ENCODE measurements at places on chromosomes 16 and 17. TPM values are rescaled to one million over a fixed set of nuclear protein-coding genes. Genes with fewer than 3 reads are reported as not detected.

GRCh38 chr17:67511012-67511411 is 133.9 kb downstream of the PITPNC1 start:
- DNase-seq: no peak

DNA sequence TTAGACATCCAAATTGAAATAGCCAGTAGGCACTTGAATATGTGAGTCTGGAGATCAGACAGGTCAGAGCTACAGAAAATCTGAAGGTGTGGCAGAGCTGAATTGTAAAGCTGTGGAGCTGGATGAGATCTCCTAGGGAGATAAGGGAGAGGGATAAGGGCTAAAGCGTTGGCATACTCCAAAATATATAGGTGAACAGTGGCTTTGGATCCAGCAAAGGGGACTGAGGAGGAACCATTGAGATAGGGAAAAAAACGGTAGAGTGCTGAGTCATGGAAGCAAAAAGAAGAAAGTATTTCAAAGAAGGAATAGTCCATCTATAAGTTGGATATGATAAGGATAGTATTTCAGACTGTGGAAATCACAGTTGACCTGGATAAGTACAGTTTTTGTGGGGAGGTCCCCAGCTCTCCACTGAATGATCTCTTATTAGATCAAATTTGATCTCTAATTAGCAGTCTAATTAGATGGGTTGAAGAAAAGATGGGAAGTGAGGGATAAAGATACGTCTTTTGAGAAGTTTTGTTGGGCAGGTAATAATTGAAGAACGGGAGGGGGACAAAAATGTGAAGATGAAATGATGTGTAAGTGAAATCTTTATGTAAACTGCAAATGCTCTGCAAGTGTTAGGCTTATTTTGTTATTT is 587 bp upstream of the DBF4B start:
- DNase-seq: no peak

GRCh38 chr17:13297183-13297582 is 279.4 kb upstream of the ELAC2 start:
- DNase-seq: no peak

GRCh38 chr17:7932483-7932891 is 481 bp downstream of the CNTROB start:
- DNase-seq: no peak

DNA sequence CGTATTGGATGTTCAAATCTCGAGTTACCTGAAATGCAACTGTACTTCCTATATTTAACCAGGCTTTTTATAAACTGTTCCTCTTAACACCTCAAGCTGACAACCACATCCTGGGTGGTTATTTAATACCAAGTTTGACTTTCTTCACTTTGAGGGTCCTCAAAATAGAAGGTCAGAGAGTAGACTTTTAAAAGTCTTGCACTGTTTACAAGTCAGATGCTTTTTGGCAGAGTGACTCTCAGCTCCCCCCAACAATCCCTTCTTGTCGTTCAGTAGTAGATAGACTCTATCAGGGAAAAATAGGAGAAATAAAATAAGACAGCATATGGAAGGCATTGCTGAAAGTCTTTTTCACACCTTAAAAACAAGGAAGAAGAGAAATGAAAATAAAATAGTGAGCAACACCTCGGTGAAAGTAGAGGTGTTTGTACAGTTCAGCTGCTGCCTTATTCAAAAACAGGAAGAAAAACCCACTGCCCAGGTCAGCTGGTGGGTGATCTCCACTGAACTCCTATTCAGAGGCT is 650.4 kb downstream of the WWOX start:
- DNase-seq: no peak

MT1A gene
- 16.4 TPM for total RNA-seq

OMG gene
- total RNA-seq: 2.4 TPM

DNA sequence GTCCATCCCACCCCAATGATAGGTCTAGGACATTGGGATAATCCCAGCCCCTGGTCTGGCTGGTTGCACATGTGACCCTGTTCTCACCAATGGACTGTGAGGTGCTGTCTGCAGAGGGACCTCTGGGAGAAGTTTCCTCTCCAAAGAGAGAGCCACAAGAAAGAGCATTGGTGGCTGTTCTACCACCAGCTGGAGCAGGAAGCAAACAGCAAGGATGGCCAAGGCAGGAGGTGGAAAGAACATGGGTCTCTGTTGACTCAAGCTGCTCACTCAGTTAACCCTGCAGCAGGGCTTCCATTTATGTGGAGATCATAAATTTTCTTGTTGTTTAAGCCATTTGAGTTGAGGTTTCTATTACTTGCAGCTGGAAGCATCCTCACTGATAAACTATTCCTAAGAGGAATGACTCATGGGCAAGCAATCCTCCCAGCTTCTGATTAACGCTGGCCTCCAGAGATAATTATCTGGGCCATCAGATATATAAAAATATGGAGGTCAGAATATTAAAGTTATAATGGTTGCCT is 52.6 kb downstream of the CYB5B start:
- no peak for DNase-seq

CIAPIN1 gene
- 51.0 TPM for total RNA-seq

KRT27 gene
- total RNA-seq: not detected

DNA sequence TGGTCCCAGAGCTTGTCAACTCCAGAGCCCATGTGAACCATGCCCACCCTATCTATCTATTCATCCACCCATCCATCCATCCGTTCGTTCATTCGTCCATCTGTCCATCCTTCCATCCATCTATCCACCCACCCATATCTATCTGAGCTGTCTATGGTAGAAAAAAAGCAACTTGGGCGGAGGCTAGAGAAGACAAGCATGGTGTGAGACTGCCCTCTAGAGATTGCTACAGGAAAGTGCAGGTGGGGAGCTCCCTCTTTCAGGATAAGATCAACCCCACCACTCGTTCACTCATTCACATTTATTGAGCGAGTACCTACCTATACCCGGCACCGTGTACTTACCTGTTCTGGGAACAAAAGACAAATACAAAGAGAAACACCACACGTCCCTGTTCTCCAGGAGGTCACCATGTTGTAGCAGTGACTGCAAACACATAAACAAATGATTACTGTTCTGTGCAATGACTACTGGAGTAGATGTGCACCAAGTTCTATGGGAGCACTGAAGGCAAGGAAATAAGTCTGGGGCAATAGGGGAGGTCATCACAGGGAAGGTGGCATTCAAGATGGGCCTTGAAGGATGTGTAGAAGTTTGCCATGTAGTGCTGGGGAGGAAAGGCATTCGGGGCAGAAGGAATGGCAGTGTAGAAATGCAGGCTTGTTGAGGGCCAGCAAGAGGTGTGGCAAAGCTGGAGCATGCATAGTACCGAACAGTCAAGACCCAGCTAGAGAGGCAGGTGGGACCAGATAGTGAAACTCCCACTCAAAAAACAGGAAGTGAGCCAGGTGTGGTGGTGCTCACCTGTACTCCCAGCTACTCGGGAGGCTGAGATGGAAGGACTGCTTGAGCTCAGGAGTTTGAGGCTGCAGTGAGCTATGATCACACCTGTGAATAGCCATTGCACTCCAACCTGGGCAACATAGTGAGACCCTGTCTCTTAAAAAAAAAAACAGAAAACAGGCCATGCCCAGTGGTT is 13.4 kb upstream of the ATP5MC1 start:
- peak; percentile 48 for DNase-seq

PAGR1 gene
- total RNA-seq: 33.7 TPM

GRCh38 chr17:43018932-43019331 is 3.3 kb downstream of the VAT1 start:
- no peak for DNase-seq

TPSD1 gene
- not detected for total RNA-seq

- DNase-seq: no peak
These were observed 7.3 kb downstream of the FMNL1 start for GRCh38 chr17:45228763-45229539.

CMTR2 gene
- total RNA-seq: 13.6 TPM

DNA sequence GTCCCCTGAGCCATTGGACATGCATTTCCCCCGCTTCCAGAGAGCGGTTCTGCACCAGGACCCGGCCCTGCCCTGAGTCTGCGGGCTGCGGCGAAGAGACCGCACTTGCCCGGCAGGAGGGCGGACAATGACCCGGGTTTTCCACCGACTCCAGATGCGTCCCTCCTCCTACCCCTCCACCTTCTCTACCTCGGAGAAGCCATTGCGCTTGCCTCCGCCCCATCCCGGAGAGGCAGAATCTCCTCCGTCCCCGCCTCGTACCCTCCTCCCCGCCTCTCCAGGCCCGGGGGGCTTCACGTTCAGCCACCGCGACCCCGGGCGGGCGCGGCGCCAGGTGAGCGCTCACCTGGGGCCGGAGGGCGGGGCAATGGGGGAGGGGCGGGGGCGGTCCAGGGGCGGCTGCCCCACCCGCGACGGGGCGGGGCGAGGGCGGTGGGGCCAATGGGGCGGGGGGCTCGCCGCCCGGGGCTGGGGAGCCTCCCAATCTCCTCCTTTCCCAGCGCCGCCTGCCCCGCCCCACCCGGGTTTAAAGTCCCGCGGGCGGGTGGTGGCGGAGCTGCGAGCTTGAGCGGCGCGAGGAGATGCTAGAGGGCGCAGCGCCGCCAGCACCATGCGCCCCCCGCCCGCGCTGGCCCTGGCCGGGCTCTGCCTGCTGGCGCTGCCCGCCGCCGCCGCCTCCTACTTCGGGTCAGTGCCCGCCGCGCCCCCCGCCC is at the start of gene WNT9B:
Gene WNT9B, plus strand, starts transcription at position 555 of the 713 bp plus-strand sequence. Its CDS starts 56 bp downstream, at position 611.
- no peak for DNase-seq

P2RX5 gene
- 1.2 TPM for total RNA-seq

CD68 gene
- 4.1 TPM for total RNA-seq

DNA sequence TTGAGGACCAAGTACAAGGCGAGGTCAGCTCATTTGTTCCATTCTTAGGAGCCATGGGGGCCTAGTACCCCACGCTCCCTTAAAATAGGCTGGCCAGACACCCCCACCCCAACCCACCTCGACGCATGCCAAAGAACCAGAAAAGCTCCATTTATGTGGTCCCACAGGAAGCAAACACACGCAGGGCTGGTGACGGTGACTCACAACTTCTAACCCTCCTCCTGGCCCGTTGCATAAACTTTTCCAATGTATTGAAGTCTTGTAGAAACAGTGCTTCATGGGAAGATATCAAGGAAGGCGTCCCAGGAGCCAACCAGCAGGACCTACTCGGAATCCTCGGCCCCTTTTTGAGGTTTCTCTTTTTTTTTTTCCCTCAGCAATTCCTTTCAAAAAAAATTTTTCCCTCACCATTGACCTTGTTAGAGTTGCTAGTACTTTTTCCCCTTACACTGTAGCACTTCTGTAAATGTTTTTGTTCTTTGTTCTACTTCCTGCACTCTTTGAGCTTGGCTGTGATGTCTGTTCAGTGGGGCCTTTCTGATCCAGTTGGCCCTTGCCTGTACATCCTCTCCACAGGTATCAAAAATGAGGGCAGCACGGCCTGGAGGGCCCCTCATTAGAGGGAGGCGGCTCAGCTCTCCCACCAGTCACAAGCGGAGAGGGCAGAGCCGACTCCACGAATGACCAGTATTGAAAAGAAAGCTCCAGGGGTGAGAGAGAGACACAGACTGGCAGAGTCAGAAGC is 208.3 kb downstream of the RGS9 start:
- DNase-seq: no peak

ANKRD40CL gene
- total RNA-seq: not detected

- DNase-seq: no peak
These were observed 681.9 kb downstream of the CDH11 start for GRCh38 chr16:64440005-64440404.

DNA sequence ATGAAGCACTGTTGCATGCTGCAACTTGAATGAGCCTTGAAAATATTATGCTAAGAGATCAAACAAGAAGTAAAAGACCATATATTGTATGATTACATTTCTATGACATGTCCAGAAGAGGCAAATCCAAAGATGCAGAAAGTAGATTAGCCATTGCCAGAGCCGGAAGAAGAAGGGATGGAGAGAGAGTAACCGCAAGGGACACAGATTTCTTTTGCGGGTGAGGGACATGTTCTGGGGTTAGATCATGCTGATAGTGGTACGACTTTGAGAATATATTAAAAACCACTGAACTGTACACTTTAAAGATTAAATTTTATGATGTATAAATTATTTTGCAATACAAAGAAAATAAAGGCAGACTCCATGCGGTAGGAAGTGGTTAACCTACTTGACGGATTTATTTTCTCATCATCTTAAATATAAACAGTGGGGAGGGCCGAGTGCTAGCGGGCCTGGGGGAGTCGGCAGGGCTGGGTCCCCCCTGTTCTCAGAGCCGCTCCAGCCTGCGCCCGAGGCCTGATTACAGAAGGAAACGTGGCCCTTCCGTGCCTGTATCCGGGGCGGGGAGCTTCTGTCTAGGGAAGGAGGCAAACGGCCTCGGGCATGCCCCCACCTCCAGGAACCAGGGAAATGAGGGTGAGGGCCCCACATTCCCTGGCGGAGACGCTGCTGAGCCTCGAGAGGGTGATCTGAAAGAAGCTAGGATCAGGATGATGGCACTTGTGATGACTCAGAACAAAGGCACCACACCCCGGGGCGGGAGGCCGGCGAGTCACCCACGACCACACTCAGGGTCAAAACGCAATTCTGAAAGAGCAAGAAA is 48.0 kb downstream of the SHCBP1 start:
- DNase-seq: no peak

- no peak for DNase-seq
These were observed 5.0 kb downstream of the MLLT6 start for GRCh38 chr17:38709864-38710603.

GRCh38 chr16:85460252-85461021 is 152.7 kb upstream of the GSE1 start:
- no peak for DNase-seq

KLHL10 gene
- not detected for total RNA-seq

GRCh38 chr16:4616047-4616811 is 1.5 kb upstream of the UBALD1 start:
- peak; percentile 95 for DNase-seq

CIBAR2 gene
- total RNA-seq: not detected

IQCK gene
- 36.1 TPM for total RNA-seq

All from glomerular endothelial cell (primary cell).